Activated T-helper 2 cell treated with anti-CD3 and anti-CD28 coated beads, Interferon-gamma antibody, Interleukin-2, Interleukin-4, amounts not matched to agents 10 μg/mL and 5 μg/mL and 100 μg/mL, durations not matched to agents 14 hours and 24 hours and 36 hours (primary cell): ENCODE measurements at places on chromosomes 7 and 10. TPM values are rescaled to one million over a fixed set of nuclear protein-coding genes. Genes with fewer than 3 reads are reported as not detected.

PLCE1 gene
- 0.02 TPM in 2 replicates for total RNA-seq

TMEM236 gene
- total RNA-seq, result 0.07 TPM in 1 of 2 replicates, not detected in the other

PPP1R17 gene
- total RNA-seq, result not detected in 2 replicates

LIPM gene
- not detected in 2 replicates for total RNA-seq
